ENCODE measurements at places on chromosomes 13 and 19. TPM values are rescaled to one million over a fixed set of nuclear protein-coding genes. Genes with fewer than 3 reads are reported as not detected.

Gene SIGLEC7
- not detected for total RNA-seq

Gene KLK1
- total RNA-seq = not detected

Gene ACER1
- not detected for total RNA-seq

Gene GARIN5A
- total RNA-seq = not detected

Gene CRX
- not detected for total RNA-seq

Gene C19orf67
- total RNA-seq = not detected

Gene BEST2
- not detected for total RNA-seq

Gene EDNRB
- 9.7 TPM for total RNA-seq

Gene TUBB4A
- not detected for total RNA-seq

Gene KIR2DL4
- total RNA-seq = not detected

Gene SPINT2
- total RNA-seq = 1.7 TPM

Gene ZNF773
- 21.5 TPM for total RNA-seq

Gene TLE2
- 1.7 TPM for total RNA-seq

Gene IGFL2
- total RNA-seq = not detected

Gene SPIB
- total RNA-seq = not detected

Gene COMP
- total RNA-seq = 0.11 TPM
